ENCODE measurements at places on chromosomes 3 and 15.

GRCh38 chr15:62472616-62473299 is 307.7 kb upstream of the C2CD4B start:
- DNase-seq, result no peak

- DNase-seq, result peak; percentile 74
These were observed 131.8 kb upstream of the SLC7A14 start for GRCh38 chr3:170717410-170718402.

DNA sequence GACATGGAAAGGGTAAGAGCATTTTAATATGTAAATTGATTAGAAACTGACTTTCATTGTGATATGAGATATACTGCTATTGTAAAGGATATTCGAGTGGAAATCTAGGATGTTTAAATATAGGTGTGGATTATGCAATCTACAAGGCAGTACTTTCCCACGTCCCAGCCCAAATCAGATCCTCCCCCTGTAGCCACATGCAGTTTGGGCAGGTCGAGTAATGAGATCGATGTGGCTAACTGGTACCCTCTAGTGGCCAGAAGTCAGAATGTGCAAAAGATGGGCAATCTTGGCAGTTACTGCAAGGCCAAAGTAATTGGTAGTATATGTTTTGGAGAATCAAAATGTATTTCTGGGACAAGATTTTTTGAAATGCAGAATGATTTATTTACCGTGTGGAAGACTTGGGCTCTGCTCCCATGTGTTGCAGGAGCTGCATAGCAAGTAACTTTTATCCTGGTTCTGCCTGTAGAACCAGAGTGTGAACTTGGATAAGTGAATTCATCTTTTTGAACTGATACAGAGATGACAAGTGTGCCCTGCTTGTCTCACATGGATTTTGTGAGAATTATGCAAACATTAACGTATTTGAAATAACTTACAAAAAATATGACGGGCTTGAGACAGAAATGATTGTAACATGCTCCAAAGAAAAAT is 94.5 kb upstream of the ADAMTSL3 start:
- DNase-seq, result peak; percentile 86

- DNase-seq, result no peak
These were observed 90.7 kb downstream of the RTP4 start for GRCh38 chr3:187458921-187459320.

- DNase-seq, result no peak
These were observed 171.0 kb downstream of the NSMCE3 start for GRCh38 chr15:29098652-29099051.

DNA sequence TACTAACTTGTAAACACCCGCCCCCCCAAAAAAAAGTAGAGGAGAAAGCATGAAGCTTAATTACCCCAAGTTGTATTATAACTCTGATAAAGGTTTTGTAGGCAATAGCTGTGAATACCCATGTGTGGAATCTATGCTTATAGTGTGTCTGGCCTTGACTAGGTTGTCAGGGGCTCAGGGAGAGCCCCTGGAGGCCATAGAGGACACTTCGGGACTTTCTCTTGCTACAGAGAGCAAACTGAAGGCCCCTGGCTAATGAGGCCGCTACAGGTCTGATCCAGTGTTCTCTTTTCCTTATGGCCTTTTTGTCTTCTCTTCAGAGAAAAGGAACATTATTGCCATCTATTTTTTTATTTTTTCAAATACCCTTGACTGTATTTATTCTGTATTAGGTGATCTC is 19.1 kb upstream of the SCAANT1 start:
- DNase-seq, result no peak

GRCh38 chr15:61489571-61489970 is 260.5 kb upstream of the RORA start:
- no peak for DNase-seq

DNA sequence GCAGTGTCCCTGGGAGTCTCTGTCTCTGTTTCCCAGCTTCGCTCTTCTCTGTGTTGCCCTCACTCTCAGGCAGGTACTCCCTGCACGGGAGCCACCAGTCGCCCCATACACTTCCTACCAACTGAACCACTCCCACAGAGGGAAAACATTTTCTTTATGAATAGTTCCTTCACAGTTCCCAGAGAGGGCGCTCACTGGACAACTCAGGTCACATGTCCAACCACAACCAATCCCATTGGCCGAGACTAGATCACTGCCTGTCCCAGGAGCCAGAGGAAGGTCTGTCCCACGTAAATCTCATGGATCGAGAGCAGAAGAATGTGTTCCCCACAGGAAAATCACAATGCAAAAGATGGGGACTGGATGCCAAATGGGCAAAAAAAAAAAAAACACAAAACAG is 26.1 kb downstream of the GRK7 start:
- DNase-seq, result no peak

GRCh38 chr15:90790057-90790456 is 72.9 kb downstream of the BLM start:
- DNase-seq, result no peak

- no peak for DNase-seq
These were observed 822 bp downstream of the MRPL3 start for GRCh38 chr3:131501949-131502348.

DNA sequence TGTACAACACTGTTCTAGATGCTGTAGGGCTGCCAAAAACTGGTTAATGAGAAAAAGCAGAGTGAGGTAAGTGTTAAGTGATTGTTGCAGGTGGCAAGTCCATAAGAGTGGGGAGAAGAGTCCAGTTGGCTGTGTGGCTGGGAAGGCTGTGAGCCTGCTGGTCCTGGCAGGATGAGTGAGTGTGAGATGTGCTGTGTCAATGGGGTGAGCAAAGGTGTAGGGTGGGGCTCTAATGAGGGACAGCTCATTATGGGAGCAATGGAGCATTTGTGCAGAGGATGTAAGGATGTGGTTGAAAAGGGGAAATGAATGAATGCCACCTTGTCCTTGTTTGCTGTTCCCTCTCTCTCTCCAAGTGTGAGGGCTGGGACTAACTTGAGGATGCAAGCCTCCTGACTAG is 145.3 kb upstream of the ROPN1 start:
- no peak for DNase-seq

DNA sequence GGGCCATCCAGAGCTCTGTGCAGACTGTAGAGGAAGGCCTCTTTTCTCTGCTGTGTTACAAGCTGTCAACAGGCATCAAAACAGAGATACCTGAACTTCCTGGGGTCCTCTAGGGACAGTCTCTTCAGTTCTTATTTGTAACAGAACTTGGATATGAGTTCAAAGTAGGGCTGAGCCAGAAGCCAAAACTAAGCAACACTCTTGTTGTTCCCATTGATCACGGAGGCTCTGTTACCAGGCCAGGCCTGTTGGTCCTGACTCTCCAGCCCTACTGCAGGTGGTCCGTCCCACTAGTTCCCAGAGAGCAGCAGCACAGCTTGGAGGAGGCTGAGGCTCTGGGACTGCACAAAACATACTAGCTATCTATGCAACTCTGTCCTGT is 13.1 kb upstream of the AHSG start:
- no peak for DNase-seq

GRCh38 chr3:177995381-177996085 is 540.7 kb upstream of the KCNMB2 start:
- DNase-seq, result no peak

GRCh38 chr3:51378065-51378464 is 7.0 kb upstream of the MANF start:
- no peak for DNase-seq

- DNase-seq, result peak; percentile 59
These were observed 520 bp downstream of the GREM1 start for GRCh38 chr15:32718227-32718820.

GRCh38 chr3:130662501-130662996 is 84.1 kb downstream of the PIK3R4 start:
- DNase-seq, result no peak

GRCh38 chr15:69926006-69926405 is 171.7 kb downstream of the TLE3 start:
- no peak for DNase-seq

GRCh38 chr3:10599017-10599416 is 93.6 kb upstream of the ATP2B2 start:
- DNase-seq, result no peak

DNA sequence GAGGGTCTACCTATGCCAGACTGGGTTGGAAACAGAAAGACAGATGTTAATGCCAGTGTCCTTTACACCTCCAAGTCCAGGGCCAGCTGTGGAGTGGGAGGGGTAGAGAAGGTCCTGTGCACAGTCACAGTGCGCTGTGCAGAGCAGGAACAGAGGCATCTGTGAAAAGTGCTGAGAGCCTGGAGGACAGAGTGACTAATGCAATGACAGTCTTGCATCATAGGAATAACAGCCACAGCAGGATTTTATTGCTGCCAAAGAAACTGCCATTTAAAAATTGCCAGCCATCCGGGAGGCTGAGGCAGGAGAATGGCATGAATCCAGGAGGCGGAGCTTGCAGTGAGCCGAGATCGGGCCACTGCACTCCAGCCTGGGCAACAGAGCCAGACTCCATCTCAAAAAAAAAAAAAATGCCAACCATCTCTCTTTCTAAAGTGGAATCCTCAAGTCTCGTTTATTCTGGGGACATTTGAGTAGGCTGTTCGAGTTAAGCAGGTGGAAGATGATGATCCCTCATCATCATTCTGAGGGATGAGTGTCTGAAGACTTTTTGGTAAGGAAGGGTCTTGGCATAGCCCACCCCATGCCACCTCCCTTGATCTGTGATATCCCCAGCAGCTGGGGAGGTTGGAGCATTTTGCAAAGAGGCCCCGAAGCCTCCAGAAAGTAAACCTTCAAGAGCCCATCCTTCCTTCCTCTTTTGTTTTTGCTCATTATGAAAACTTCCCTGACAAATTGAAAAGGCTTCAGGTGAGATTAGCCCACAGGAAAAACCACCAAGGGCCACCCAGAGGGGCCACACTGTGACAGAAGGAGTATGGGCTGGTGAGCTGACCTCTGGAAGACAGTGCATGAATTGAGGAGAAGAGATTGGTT is 7.7 kb downstream of the CCR2 start:
- peak; percentile 3 for DNase-seq

DNA sequence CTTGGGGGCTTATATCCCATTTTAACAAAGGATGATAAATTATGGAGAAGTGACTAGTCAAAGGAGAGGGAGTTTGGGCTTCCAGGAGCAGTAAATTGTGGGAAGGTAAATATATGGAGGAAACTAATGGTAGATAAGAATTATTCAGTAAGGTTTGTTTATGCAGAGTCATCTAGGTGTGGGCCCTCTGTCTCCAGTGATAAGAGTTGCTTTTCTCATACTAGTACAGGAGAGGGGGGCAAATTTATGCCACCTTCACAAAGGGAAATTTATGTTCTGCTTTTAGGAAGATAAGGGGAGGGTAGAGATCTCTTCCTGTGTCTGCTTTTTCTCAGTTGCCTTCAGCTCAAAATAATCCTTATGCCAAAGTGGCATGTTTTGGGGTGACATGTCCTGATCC is 383.7 kb upstream of the PPP2R3A start:
- no peak for DNase-seq

GRCh38 chr3:96449803-96450202 is 364.6 kb upstream of the EPHA6 start:
- no peak for DNase-seq

DNA sequence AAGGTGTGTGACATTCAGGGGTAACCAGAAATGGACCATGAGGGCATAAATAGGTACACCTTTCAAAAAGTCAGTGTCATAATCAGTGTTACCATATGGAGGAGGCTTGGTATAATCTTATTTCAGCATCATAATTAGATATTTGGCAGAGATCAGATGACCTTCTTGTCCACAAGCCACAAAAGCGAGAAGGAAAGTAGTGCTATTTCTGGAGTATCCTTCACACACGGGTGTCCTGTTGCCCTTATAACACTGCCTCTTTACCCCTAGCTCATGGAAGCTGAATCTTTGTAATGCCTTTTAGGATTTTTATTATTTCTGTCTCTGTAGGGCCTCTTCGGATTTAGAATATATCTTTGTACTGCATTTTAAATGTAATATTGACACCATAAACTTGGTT is 132.8 kb downstream of the LRIG1 start:
- DNase-seq, result no peak

GRCh38 chr3:36663666-36664291 is 100.6 kb downstream of the DCLK3 start:
- DNase-seq, result peak; percentile 35

GRCh38 chr3:76310667-76311066 is 525.3 kb upstream of the ZNF717 start:
- no peak for DNase-seq

DNA sequence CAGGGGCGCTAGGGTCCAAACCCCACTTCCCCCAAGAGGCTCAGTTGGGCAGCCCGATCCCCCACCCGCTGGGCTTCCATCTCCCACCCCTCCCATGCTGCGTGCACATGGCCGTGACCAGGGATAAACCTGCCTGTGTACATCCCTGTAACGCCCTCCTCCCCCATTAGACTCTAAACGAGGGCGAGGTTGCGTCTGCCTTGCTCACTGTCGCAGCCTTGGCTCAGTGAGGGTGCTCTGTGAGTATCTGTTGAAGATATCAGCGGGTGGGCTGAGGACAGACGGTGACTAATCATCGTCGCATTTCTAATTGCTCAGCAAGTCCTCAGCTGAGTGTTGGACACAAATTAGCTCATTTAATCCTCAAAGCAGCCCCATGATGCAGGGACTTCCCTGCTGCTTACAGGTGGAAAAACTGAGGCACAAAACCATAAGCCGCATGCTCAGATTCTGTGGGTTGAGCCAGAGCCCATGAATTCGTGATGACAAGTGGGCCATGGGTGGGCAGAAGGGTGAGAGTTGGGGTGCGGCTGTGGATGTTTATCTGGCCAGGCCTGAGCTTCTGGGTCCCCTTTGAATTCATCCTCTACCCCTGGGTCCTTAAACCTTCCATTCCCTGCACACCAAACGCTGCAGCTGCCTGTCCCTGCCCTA is 26.0 kb downstream of the FBLN2 start:
- DNase-seq, result no peak

GRCh38 chr3:134419214-134419959 is 45.1 kb upstream of the AMOTL2 start:
- DNase-seq, result no peak

DNA sequence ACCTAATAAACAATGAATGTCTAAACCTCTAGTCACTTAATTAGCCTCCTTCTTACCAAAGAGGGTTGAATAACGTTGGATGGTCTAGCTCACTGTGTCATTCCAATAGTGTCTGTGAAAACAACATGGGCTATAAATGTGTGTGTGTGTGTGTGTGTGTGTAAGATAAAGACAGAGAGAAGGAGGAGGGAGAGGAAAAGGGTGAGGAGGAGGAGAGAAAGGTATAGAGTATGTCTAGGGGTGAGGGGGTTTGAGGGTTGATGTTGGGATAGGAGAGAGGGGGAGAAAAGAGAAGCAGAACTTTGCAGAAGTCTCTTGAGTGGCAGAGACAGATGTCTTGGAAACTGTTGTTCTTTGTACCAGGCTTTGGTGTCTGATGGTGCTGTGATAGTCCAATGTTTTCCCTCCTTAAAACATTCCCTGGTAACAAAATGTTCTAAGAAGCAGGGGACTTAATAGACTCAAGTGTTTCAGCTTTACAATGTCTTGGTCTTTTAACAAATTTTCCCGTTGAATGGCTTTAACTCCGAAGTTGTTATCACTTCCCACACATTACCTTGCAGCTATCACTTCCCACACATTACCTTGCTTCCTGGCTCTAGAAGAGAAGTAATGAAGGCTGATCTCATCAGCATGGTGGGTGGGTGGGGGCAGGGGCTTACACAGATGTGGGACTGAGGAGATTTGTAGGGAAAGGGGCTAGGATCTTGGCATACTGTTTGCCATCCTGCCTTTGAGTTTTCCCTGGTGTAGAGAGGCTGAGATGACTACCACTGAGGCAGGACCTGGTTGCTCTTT is 57.8 kb upstream of the ETV5 start:
- DNase-seq, result no peak

- no peak for DNase-seq
These were observed 36.3 kb upstream of the MYH15 start for GRCh38 chr3:108546692-108547091.
